ENCODE measurements at places on chromosomes 16 and 17.

- peak; percentile 57 for DNase-seq
These were observed 850 bp downstream of the PPM1E start for GRCh38 chr17:58756246-58757161.

- DNase-seq, result peak; percentile 90
These were observed 2.5 kb downstream of the CORO1A start for GRCh38 chr16:30185683-30186421.

DNA sequence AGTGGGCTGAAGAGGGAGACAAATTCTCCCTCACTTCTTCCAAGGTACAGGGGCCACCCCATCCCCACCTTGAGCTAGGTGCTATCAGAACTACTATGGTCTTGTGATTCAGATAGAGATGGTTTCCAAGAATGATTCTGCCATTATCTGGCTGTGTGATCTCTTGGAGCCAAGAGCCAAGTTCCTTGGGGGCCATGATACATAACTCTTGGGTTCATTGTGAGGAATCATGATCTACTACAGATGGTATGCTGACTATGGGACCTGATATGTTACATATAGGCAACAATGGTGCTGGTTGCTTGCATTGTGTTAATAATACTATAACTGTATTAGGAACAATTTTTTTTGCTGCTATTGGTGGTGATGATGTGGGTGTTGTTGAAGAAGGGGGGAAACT lies 45.7 kb downstream of the DYNLRB2 start:
- DNase-seq, result no peak

DNA sequence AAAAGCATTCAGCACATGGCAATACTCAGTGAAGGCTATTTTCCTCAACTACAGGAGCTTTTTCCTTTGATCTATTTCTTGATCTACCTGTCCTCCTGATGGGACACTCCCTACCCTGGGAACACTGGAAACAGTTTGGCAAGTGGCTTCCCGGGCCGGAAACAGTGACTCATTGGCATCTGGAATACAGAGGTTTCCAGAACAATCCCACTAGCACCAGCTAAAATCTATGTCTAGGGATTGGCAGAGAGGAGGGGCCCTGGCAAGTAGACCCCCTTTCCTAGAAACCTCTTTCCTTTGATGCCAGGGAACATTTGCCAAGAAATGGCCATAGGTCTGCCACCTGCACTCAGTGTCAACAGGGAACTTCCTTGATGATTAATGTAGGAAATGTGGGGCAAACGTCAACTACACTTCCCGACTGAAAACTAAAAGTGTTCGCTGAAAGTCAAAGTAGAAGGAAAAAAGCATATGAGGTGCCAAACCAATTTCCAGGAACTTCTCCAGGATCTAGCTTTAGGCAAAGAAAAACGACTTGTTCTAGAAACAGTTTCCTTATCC lies 30.4 kb upstream of the FBXW10B start:
- no peak for DNase-seq

DNA sequence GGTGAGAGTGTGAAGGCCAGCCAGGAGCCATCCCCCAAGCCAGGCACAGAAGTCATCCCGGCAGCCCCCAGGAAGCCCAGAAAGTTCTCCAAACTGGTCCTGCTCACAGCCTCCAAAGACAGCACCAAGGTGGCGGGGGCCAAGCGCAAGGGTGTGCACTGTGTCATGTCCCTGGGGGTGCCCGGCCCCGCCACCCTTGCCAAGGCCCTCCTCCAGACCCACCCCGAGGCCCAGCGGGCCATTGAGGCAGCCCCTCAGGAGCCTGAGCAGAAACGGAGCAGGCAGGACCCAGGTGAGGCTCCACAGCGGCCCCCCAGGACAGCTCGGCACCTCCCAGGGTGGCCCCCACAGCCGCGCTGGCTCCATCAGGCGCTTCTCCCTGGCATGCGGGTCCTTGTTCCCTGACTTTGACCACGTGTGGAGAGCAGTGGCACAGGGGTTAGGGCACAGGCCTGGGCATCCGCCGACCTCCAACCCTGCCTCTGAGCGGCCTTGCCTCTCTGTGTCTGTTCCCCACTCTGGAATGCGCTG lies 13.5 kb downstream of the FLYWCH2 start:
- no peak for DNase-seq

Data from GM13977 (cell line).